ENCODE measurements at places on chromosomes 2 and 18.

DNA sequence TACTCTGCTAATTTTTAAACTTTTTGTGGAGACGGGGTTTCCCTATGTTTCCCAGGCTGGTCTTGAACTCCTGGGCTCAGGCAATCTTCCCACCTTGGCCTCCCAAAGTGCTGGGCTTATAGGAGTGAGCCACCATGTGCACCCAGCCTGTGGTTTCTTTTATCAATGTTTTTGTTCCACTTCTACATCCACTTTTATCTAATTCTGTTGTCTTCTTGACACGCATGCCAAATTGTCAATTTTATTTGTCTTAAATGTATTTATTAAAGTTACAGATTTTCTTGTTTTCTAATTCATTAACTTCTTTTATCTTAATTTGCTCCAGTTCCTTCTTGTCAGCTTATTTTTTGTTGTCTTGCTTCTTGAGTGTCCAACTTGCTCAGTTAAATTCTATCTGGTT lies 43.8 kb upstream of the ASPRV1 start:
- no peak for DNase-seq

DNA sequence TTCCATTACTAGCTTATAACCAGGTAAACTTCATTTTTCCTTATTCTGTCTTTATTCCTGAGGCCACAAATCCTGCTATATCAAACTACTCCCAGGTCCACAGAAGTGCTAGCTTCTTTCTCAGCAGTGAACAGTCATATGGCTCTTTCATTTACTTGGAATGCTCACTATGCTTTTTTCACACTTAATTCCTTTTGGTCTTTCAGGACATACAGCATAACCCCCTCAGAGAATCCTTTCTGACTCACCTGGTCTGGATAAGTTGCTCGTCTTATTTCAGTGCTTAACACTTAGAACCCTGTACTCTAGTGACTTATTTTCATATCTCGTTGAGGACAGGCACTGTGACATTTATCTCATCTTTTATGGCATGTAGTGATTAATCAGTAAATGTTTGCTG lies 325.0 kb upstream of the UBE2E3 start:
- no peak for DNase-seq

DNA sequence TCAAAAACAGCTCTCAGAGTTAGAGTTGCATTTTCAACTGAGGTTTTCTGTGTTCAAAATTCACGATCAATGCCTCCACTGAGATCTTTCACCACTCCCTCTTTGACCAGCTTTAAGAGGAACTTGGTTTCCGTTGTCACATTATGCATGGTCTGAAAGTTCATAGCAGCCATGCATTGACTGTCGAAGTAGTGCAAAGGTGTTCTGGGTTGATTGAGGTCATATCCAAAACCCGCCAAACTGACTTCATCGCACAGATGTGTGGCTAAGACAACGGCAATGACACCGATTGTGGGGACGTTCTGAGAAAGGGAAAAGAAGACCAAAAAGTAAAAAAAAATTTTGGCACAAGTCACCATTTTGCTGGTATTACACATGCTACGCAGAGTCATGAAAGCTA lies 48.7 kb downstream of the ST3GAL5 start:
- no peak for DNase-seq

DNA sequence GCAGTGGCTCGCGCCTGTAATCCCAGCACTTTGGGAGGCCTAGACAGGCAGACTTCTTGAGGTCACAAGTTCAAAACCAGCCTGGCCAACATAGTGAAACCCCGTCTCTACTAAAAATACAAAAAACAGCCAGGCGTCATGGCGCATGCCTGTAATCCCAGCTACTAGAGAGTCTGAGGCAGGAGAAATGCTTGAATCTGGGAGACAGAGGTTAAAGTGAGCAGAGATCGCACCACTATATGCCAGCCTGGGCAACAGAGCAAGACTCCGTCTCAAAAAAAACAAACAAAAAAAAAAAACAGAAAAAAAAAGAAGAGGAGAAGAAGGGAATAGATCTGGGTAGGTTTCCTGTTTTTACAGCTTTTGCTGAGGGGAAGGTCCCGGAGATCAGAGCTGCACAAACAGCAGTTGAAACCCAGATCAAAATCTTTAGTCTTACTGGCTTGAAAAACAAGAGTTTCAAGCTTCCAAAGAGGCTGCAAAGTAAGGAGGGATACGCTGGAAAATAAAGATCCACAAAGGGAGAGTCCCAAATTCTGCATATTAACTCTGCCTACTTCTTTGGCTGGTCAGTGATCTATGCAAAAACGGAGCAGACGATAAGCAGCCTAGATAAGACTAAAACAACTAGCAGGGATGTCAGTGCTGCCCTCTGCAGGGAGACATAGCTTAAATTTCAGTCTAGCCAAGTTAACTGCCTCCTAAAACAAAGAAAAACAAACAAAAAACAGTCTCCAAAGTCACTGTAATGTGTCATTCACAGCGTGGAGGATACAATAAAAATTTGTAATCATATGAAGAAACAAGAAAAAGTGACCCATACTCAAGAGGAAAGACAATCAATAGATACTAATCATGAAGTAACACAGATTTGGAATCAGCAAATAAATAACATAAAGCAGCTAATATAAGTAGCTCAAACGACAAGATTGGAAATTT lies 74.1 kb downstream of the TLK1 start:
- DNase-seq: peak; percentile 68

DNA sequence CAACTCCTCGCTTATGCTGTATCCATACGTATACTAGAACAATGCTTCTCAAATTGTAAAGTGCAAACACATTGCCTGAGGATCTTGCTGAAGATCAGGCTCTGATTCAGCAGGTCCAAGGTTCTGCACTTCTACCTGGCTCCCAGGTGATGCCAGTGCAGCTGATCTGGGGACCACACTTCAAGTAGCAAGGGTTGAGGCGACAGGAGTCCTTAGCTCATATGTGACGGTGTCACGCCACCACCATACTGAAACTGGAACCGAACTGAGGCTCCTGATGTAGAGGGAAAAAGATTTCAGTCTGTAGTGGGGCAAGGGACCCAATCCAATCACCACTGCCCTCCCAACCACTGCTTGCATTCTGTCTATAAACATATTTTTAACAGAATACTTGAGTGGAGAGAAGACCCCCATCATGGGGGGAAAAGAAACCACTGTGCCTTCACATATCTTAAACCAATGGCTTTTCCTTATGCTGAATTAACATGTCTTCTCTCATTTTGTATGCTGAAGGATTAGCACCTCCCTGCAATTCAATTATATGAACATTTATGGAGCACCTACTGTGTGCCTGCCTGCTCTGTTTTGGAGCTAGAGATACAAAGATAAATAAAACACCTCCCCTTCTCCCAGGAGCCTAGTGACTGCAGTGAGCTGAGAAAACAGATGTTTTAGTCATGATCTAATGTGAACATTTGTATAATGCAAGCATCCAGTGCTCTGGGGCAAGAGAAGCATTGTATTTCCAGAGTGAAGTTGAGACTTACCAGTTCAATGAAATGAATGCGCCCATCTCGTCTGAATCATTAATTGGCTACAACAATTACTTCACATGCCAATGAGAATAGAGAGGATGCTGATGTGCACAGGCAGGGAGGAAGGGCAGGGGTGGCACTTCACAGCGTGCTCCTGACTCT lies 6.6 kb upstream of the ASAP2 start:
- DNase-seq: peak; percentile 79
